ENCODE measurements at places on chromosomes 2 and 18.
A peak's percentile ranks its signal among the peaks of the same experiment; 100 is the strongest.

GRCh38 chr2:219423652-219424377 is 5.6 kb downstream of the DES start:
- no peak for DNase-seq

GRCh38 chr2:237149425-237149824 is 63.7 kb downstream of the COPS8 start:
- no peak for DNase-seq

DNA sequence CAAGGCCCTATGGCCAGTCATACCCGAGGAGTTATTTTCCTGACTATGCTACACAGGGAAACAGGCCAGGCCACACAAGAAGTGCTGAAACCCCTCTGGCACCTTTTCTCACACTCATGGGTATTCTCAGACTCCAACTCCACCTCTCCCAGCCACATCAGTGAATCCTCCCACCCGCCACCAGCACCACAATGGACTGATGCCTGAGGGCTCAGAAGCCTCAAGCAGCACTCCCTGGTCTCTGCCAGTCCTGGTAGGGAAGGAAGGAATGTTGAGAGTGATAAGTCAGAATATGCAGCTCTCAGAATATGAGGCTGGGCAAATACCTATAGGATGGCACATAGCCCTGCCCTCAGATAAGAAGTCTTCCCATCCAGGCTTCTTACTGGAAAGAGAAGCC is 391.1 kb downstream of the ALK start:
- no peak for DNase-seq

DNA sequence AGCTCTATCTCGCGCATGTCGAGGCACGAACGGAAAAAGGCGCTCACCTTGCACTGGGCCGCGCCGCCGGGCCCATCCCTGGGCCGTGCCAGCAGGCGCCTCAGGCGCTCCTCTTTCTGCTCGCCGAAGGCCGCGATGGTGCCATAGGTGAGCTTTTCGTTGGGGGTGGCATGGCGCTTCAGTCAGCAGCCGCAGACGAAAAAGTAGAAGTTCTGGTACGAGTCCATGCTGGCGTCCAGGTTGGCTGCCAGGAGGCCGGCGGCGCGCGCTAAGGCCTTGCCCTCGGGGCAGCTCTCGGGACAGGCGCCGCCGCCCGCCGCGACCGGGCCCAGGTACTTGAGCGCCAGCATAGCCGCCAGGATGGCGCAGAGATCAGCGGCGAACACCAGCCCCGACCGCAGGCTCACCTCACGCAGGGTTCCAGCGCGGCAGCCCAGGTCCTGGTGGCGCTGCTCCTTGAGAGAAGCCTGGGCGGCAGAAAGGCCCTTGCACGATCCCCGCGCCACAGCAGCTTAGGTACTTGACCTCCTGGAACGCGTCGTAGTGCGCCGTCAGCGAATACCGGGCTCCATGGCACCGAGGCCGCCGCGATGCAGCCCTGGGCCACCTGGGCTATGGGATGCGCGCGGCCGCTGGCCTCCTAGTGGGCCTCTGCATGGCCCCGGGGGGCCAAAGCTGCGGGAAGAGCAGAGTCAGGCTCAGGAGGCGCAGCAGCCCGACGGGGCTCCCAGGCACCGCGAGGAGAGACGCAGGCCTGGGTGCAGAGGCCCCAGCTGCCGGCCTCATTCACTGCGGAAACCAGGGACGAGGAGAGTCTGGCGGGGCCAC is 12.8 kb downstream of the ALPG start:
- no peak for DNase-seq

DNA sequence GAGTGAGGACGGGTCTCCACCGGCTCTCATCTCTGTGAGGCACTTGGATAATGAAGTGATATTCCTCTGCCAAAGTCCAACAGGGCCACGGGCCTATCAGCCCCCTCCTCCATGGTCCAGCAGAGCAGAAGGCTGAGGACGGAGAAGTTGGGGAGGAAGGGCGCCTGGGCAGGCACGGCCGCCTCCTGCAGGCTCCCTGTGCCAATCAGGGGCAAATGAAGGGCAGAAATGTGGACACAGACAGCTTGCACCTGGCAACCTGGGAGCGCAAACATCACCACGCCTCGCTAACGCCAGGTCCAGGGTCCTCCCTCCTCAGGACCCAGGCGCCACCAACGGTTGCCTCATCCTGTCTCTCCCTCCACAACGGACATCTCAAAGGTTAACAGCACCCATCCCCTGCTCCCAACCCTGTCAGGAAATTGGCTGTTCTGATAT is 24.3 kb downstream of the SMAD7 start:
- no peak for DNase-seq

GRCh38 chr2:172481507-172482262 is 54.3 kb downstream of the ITGA6 start:
- DNase-seq: no peak

- peak; percentile 20 for DNase-seq
Measured at GRCh38 chr2:151334082-151334815, 23.1 kb upstream of the TNFAIP6 start.

DNA sequence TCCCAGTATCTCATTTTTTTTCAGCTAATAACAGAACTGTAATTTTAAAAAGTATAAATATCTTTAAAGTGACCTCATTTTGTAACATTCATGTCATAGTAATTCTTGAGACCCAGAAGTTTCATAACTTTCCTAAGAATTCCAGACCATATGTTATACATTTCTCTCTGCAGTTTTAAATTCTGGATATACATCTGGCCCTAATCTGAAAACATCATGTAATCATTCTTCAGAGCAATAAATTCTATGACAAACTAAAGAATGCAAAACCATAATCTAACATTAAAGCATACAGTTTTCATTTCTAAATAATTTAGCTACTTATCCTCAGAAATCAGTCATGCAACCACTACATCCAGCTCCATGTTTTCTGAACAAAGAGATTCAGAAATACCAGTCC is 198.3 kb upstream of the SLC35G4 start:
- no peak for DNase-seq

DNA sequence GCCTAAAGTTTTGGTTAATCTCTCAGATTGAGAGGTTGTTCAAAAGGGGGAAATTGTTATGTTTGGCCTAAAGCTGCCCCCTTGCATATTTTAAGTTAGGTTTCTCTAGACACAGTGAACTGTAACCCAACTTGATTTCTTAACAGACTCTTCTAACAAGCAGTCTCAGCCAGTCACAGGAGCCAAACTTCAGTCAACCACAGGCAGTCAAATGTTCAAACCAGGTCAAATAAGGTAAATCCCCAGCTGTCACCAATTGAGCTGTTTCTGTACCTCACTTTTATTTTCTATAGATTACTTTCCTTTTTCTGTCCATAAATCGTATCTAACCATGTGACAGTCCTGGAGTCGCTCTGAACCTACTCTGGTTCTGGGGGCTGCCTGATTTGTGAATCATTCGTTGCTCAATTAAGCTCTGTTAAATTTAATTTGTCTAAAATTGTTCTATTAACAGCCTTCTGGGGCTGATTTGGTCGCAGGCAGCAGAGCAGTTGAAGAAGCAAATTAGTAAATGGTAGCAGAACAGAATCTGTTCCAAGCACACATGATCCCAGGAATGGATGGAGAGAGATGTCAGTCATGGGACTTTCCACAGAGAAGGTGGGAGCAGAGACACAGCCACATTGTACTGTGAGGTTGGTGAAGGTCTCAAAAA is 16.4 kb upstream of the NFU1 start:
- no peak for DNase-seq

DNA sequence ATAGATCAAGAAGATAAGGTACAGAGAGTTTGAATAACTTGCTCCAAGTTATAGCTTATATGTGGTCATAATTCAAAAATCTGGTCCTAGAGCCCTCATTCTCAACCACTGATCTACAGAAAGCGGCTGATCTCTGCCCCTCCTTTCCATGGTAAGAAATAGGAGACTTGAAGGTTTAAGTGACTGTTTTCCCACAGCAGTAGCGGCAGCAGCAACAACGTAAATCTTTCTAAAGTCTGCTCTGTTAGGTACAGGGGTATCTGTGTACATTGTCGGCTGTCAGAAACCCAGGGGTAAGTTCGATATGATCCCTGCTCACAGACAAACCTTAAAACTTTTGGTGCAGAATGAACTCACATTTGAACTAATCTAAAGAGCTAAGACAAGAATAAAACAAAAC is 105.4 kb downstream of the EPHA4 start:
- DNase-seq: no peak

DNA sequence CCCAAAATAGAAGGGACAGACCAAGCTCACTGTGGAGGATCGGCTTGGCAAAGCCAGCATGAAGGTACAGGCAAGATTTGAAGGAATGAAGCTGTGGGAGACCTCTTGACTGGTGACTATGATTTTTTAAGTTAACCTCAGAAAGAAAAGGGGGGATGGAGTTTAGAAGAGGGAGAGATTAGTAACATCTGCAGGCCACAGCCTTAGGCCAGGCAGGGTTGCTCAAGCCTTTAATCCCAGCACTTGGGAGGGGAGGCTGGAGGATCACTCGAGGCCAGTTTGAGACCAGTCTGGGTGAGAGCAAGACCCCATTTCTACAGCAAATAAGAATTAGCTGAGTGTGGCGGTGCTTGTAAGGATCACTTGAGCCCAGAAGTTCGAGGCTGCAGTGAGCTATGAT is 46.6 kb downstream of the ZNF532 start:
- no peak for DNase-seq

DNA sequence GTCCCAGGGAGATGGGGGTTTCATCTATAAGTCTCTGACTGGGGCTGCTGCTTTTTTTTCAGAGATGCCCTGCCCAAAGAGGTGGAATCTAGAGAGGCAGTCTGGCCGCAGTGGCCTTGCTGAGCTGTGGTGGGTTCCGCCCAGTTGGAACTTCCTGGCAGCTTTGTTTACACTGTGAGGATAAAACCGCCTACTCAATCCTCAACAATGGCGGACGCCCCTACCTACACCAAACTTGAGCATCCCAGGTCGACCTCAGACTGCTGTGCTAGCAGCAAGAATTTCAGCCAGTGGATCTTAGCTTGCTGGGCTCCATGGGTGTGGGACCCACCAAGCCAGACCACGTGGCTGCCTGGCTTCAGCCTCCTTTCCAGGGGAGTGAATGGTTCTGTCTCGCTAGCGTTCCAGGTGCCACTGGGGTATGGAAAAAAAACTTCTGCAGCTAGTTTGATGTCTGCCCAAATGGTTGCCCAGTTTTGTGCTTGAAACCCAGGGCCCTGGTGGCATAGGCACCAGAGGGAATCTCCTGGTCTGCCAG is 152.6 kb upstream of the CYP26B1 start:
- DNase-seq: no peak

DNA sequence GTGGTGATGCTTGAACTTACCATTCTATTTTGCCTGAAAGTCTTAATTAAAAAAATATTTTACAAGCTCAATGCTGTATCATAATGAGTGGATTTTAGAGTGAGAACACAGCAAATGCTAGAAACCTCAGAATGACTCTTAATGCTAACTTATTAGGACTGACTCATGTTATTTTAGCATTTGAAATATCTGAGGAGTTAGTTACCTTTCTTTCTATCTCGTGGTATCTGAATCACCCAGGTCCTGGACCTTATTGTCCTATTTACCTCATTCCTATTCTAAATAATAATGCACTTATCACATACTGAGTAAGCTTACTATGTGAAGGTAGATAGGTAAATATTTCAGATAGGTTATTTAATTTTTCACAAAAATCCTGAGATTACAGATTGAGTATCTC is 70.7 kb downstream of the SOS1 start:
- DNase-seq: no peak

DNA sequence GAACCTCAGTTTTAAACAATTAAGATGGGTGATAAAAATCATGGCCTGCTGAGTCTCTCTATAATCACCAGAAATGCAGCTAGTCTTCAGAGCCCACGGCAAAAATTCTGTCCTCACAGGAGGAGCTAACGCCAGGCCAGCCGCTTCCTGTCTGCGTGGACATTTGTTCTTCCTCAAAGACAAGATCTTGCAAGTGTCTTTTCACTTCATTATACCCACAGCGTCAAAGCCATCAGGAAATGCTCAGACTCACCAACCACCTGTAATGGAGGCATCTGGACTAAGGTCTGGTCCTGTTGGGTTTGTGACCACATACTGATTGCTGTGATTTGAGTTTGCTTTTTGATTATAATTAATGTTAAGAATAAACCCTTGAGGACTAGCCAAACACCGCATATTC is 473.8 kb upstream of the MC4R start:
- no peak for DNase-seq

GRCh38 chr2:132875193-132875592 is 205.2 kb upstream of the LYPD1 start:
- no peak for DNase-seq

DNA sequence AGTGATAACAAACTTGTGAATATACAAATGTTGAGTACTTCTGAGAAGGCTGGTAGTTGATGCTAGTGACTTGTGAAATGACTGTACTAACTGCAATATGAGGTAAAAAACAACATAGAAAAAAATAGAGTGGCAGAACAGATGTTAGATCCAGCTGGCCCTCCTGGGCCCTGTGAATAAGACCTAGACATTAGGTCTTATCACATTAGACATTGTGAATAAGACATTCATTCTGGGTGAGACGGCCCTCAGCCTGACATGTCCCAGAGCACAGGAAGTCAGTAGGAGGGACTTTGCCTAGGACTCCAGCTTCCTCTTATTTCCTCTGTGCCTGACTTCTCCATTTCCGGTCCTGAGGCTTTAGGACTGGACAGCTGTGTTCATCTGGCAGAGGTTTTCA is 22.9 kb downstream of the DOK1 start:
- peak; percentile 47 for DNase-seq

- DNase-seq: no peak
Measured at GRCh38 chr2:231207734-231208133, 9.3 kb downstream of the ARMC9 start.

- DNase-seq: no peak
Measured at GRCh38 chr18:76335859-76336640, 159.0 kb downstream of the ZNF516 start.

DNA sequence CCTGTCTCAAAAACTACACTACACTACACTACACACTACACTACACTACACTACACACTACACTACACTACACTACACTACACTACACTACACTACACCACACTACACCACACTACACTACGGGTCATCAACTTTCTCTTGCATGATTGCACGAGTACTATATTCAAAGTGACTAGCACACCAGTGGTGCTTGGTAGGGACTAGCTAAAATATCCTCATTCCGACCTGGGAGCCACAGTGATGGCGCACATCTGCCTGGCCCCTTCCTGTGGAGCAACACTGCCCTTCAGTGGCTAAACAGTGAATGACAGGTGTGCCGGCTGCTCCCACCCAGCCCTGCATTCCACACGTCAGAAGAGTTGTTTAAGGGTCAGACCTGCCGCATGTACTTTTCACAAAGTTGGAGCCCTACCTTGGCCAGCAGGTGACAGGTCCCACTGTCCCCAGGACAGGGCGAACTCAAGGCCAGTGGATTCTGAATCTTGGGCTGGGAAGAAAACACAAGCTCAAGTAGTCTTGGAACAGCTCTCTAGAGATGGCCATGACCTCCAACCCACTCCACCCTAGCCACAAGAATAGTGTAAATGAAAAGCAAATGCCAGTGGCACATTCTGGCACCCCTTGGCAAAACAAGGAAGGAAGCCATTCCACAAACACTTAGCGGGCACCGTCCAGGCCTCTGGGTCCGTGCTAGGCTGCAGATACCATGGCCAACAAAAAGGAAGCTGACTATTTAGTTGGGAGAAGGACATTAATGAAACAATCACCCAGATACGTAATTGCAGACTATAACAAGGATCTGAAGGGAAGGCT is 79.7 kb upstream of the MSH2 start:
- peak; percentile 55 for DNase-seq

Data from GDM1 (cell line).